AML-193 (cell line): ENCODE measurements at places on chromosomes 12 and 14.

- no peak for DNase-seq
Observed at GRCh38 chr14:98345161-98345560, 926.8 kb downstream of the BCL11B start.

- DNase-seq = no peak
Observed at GRCh38 chr12:69996241-69996640, 171.2 kb downstream of the MYRFL start.

- DNase-seq = no peak
Observed at GRCh38 chr12:132422381-132423043, 67.4 kb upstream of the FBRSL1 start.

GRCh38 chr14:102055181-102055901 lies 31.5 kb downstream of the HSP90AA1 start:
- no peak for DNase-seq

DNA sequence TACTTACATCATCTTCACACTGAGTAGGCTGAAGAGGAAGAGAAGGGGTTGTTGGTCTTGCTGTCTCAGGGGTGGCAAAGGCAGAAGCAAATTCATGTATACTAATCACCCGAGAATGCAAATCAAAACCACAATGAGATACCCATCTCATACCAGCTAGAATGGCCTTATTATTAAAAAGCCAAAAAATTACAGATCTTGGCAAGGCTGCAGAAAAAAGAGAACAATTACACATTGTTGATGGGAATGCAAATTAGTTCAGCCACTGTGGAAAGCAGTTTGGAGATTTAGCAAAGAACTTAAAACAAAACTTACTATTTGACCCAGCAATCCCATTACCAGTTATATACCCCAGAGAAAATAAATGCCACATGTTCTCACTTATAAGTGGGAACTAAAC lies 154.9 kb downstream of the SEC23A start:
- DNase-seq = no peak

- no peak for DNase-seq
Observed at GRCh38 chr12:2169489-2169888, 116.7 kb downstream of the CACNA1C start.

GRCh38 chr12:117583677-117584225 lies 222.3 kb upstream of the NOS1 start:
- no peak for DNase-seq

GRCh38 chr14:97850466-97850865 lies 1053.3 kb downstream of the VRK1 start:
- no peak for DNase-seq

- no peak for DNase-seq
Observed at GRCh38 chr12:3362737-3363136, 128.3 kb upstream of the PRMT8 start.

GRCh38 chr12:64780531-64781279 lies 21.5 kb upstream of the GNS start:
- DNase-seq = no peak

GRCh38 chr14:73752297-73752992 lies 38.3 kb upstream of the PNMA1 start:
- no peak for DNase-seq

- DNase-seq = peak; percentile 97
Observed at GRCh38 chr12:19694627-19695026, 255.3 kb downstream of the AEBP2 start.

DNA sequence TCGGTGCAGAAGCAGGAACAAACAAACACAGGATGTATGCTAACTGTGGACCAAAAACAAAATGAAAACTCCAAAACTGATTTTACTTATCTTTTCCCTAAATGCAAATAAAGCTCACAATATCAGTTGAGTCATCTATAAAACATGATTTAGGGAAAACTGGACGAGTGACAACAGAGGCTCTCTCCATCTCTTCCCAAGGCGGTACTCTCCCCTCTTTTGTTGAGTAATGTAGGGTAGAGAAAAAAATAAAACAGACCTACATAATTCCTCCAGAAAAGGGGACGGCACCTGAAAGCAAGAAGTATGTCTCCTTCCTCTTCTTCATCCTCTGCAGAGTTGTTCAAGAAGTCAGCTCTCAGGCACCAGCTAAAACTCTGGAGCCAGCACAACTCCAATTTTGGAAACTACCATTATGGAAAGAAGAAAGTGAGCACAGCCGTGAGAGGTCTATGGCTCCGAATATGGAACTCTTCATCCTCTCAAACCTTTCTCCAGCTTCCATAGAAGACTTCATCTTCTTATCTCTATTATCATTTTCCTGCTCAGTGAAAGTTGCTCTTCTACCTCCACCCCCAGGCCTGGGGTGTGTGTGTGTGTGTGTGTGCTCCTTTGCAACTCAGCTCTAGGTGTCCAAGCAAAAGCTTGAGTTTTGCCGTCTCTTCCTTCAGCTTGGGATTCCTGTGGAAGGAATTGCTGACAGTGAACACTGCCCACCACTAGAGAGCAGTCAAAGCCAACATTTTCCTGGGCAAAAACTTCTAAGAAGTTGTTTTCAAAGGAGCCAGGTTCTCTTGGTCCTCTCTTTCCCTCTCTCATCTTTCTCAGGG lies 155.4 kb downstream of the DIO2 start:
- peak; percentile 8 for DNase-seq

DNA sequence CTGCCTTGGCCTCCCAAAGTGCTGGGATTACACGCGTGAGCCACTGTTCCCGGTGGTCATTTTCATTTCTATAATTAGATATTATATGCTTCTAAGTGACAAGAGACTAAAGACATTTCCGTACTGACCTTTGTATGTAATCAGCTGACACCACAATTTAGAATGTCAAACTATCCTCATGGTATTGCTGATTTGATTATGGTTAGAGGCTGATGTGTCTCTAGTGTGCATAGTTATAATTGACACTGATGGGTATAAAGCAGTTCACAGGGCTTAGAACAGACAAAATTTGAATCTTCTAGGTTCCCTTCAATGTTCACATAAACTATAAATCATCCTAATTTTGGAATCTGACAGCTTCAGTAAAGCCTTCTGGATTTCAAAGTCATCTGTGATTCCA lies 192.7 kb downstream of the PTPRO start:
- no peak for DNase-seq

- no peak for DNase-seq
Observed at GRCh38 chr12:101076921-101077320, 133.1 kb downstream of the SLC5A8 start.

- no peak for DNase-seq
Observed at GRCh38 chr12:6534695-6534944, 303 bp downstream of the GAPDH start.

GRCh38 chr12:101929365-101930041 lies 52.1 kb downstream of the DRAM1 start:
- no peak for DNase-seq

- no peak for DNase-seq
Observed at GRCh38 chr14:29853272-29853671, 74.4 kb downstream of the PRKD1 start.
